Placental epithelial cell (primary cell): ENCODE measurements at places on chromosomes 2 and 18. TPM values are rescaled to one million over a fixed set of nuclear protein-coding genes. Genes with fewer than 3 reads are reported as not detected.

Gene DPY30
- 43.2 and 79.3 TPM in 2 replicates for total RNA-seq

Gene ASB18
- total RNA-seq: not detected in 2 replicates

Gene C18orf54
- 2.0 TPM in 2 replicates for total RNA-seq

Gene ALPI
- total RNA-seq: not detected in 2 replicates

Gene HNMT
- 7.5 and 7.6 TPM in 2 replicates for total RNA-seq

Gene RNF152
- 0.39 and 2.6 TPM in 2 replicates for total RNA-seq

Gene ICOS
- not detected in 2 replicates for total RNA-seq

Gene KCNS3
- total RNA-seq: under 0.01 and 0.11 TPM in 2 replicates

Gene HOXD1
- total RNA-seq: not detected in 2 replicates

Gene TLX2
- not detected in 2 replicates for total RNA-seq

Gene SLC35F5
- 137 and 145 TPM in 2 replicates for total RNA-seq

Gene PLGLB2
- total RNA-seq: 0.76 and 2.7 TPM in 2 replicates

Gene TUBA3E
- 0.22 and 0.39 TPM in 2 replicates for total RNA-seq

Gene ZFP36L2
- 32.5 and 40.0 TPM in 2 replicates for total RNA-seq

Gene SKOR2
- total RNA-seq: not detected in 2 replicates

Gene SPR
- total RNA-seq: 21.2 and 22.4 TPM in 2 replicates

Gene TMEM169
- 0.39 TPM in 1 of 2 replicates, not detected in the other for total RNA-seq

Gene DHRS9
- under 0.01 TPM in 1 of 2 replicates, not detected in the other for total RNA-seq

Gene PTH2R
- not detected in 2 replicates for total RNA-seq

Gene CEP192
- total RNA-seq: 27.4 and 30.6 TPM in 2 replicates

Gene ZNF804A
- total RNA-seq: under 0.01 and 0.22 TPM in 2 replicates

Gene COLEC11
- total RNA-seq: 0.39 TPM in 1 of 2 replicates, not detected in the other

Gene SPDYA
- 0.76 and 2.0 TPM in 2 replicates for total RNA-seq

Gene OR6B2
- total RNA-seq: not detected in 2 replicates

Gene ADGRF3
- 0.54 TPM in 1 of 2 replicates, not detected in the other for total RNA-seq

Gene EMILIN2
- 141 and 184 TPM in 2 replicates for total RNA-seq
